Cerebellar nuclear complex (tissue), 1 donor: ENCODE measurements at places on chromosomes 5 and 9.

DNA sequence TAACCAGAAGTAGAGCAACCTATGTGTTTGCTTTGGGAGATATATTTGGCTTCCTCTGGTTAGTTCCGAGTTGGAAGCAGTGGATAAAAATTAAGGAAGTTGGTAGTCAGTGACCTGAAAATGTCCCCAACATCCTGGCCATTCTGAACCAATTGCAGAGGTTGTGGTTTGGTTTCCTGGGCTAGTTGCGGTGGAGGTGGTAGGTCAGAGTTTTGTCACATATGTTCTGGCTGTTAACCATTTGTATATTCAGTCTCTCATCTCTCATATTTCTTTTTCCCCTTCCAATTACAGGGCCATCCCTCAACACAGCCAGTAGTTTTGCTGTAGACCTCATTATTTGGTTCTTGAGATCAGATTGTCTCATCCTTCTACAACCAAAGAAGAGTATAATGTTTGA lies 1026.9 kb downstream of the PTPRD start:
- DNase-seq: no peak

- DNase-seq: no peak
Measured at GRCh38 chr5:83750749-83751148, 30.1 kb upstream of the HAPLN1 start.

GRCh38 chr9:81894891-81895290 lies 33.3 kb upstream of the SPATA31D4 start:
- DNase-seq: no peak

GRCh38 chr5:4191041-4191440 lies 595.4 kb downstream of the IRX1 start:
- no peak for DNase-seq

GRCh38 chr9:106755736-106756135 lies 107.2 kb upstream of the ZNF462 start:
- no peak for DNase-seq

GRCh38 chr9:5425006-5425628 lies 12.6 kb downstream of the PLGRKT start:
- no peak for DNase-seq

- no peak for DNase-seq
Measured at GRCh38 chr5:139470821-139471300, at the start of gene SMIM33. Gene SMIM33, plus strand, starts transcription at chr5:139471004. Its CDS starts 118 bp downstream, at chr5:139471122.

GRCh38 chr9:135260221-135261180 lies 173.0 kb downstream of the OLFM1 start:
- no peak for DNase-seq

DNA sequence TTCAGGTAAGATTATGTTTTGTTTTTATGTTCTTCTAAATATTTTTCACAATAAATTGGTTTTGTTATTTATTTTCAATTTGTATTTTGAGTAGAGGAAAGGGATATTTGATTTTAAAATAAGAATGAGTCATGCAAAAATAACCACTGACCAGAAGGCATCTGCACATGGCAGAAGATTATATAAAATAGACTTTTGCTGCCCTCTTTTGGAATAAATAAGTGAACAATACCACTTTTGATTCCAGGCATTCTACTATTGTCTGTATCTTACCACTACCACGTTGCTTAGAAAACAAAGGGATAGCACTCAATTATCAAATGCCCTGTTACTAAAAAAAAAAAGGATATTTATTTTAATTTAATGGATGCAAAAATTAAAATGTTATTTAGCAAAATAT lies 227.3 kb upstream of the ITGA1 start:
- no peak for DNase-seq

GRCh38 chr5:133195250-133195649 lies 143.4 kb downstream of the HSPA4 start:
- DNase-seq: no peak

DNA sequence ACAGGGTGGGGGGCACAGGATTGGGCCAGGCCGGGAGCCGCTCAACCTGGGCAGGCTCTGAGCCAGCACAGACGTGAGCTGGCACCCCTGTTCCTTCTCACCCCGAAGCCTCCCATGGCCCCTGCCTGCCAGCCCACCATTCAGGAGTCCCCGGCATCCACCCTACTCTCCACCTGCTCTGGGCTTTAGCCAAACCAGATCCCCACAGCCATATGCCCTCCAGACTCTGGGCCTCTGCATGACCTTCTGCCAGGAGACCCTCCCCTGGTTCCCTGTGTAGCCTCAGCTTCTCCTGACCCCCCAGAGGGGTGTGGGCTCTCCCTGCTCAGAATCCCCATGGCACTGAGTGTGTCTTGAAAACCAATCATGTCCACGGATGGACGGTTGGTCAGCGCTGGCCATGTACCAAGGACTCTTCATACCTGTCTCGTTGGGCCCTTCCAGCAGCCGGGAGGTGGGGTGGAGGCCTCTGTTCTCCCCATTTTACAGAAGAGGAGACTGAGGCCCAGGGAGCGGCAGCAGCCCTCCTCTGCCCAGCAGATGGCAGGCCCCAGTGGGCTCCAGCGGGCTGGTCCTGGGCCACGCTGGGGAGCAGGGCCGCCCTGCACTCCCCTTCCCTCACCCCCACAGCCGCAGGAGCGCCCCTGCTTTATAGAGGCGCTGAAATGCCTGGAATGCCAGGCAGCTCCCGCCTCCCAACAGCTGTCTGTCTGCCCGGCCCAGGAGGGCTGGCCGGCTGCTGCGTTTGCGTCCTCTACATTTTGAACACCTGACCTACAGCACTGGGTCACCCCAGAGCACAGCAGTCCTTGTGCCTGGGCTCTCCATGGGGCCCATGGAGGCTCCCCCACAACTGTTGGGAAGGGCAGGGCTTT lies 3.5 kb upstream of the MYMK start:
- no peak for DNase-seq

GRCh38 chr5:140565024-140565779 lies 574 bp downstream of the SLC35A4 start:
- DNase-seq: no peak

DNA sequence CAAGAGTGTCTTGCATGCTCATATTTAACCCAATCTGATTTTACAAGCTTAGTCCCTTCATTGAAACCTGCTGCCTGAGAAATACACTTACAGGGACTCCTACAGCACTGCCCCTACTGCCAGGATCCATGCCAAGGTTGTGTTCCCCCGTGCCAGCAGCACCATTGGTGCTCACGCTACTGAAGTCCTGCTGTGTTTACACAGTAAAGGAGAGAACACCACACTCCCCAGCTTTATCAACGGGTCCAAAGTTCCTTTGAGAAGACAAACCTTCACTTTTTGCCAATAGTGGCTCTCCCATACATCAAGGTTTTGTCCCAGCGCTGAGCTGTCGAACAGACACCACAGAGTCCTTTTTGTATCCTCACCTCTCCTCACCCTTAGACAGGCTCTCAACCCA lies 155.1 kb upstream of the WWC1 start:
- DNase-seq: no peak

- no peak for DNase-seq
Measured at GRCh38 chr9:85172001-85172978, 502.8 kb downstream of the NTRK2 start.

- no peak for DNase-seq
Measured at GRCh38 chr5:73160239-73160671, 12.7 kb upstream of the TMEM174 start.

- DNase-seq: no peak
Measured at GRCh38 chr5:36724467-36725332, 118.3 kb downstream of the SLC1A3 start.
